COLO829 (cell line): ENCODE measurements at places on chromosomes 4 and X.
A peak's percentile ranks its signal among the peaks of the same experiment; 100 is the strongest.

- DNase-seq = no peak
Observed at GRCh38 chr4:6198768-6199421, 1.5 kb downstream of the JAKMIP1 start.

DNA sequence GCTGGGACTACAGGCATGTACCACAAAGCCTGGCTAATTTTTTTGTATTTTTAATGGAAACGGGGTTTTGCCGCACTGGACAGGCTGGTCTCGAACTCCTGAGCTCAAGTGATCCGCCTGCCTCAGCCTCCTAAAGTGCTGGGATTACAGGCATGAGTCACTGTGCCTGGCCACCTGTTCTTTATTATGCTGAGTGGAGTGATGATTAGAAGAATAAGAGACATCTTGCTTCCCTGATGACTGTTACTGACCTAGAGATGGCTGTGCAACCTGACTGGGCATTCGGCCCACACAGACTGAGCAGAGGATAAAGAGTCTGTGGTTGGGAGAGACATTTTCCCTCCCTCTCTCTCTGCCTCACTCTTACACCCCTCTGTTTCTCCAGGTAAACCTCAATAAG, 56.7 kb downstream of the SPINK2 start:
- DNase-seq = no peak

GRCh38 chr4:6332042-6332668, 62.5 kb downstream of the WFS1 start:
- peak; percentile 19 for DNase-seq

GRCh38 chr4:72951147-72951546, 118.4 kb downstream of the COX18 start:
- no peak for DNase-seq

DNA sequence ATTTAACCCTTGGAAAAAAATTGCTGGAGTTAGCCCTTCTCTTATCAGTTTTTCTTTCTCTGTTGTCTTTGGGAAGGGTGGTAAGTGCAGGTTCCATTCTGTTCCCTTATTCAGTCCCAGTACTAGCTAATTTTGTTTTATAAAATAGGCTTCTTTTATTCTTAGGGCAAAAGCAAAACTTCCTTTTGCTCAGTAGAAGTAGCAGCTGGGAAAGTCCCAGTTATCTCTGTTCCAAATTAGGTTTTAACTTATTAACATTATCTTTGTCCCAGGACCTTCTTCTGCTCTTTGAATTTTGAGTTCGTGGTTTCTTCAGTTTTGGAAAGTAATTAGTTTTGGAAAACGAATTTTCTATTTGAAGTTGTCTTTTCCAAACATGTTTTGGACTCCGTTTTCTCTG, 61.1 kb downstream of the BANK1 start:
- no peak for DNase-seq

DNA sequence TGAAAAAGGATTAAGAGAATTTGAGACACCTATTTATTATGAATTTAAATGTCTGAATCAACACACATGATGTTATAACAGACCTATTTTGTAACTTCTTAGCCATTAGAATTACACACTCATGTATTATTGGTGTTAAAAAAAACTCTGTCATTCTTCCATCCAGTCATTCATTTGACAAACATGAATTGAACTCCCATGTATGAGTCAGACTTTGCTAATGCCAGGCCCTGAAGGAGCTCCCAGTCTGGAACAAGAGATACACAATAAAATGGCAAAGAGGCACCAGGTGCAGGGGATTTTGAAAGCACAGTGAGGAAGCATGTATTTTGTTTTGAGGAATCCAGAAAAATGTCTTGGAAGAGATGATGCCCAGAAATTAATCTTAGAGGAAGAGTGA, 87.7 kb upstream of the EFHC2 start:
- DNase-seq = peak; percentile 42

- DNase-seq = no peak
Observed at GRCh38 chr4:26613237-26613636, 29.4 kb downstream of the TBC1D19 start.

DNA sequence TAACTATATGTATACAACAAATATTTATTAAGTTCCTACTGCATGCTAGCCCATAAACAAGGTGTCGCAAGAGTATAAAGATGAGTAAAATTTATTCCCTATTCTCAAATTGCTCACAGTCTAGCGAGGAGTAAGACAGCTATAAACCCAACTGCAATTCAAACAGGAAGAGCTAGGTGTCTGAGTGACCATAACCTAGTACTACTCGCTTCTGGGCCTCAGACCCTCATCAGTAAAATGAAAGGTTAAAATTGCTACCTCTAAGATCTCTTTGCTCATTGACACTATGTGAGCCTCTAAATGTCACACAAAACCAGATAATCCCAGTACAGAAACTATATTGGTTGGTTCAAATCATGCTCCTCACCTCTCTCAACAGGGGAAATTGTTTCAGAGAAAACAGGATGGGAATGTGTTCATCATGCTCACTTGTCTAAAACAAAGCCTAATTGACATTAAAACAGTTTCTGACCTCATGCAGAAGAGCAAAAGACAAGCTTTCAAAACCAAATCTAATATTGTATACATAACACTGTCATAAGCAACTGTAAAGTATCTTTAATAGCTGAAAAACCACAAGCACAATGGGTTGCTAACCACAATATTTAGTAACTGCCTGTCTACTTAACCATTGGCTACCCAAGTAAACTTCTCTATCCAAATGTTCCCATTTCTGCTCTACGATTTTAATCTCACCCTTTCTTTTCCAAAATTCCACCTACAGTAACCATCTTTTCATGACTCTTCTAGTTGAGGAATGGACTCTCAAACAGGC, 264.6 kb upstream of the FMR1 start:
- DNase-seq = no peak

DNA sequence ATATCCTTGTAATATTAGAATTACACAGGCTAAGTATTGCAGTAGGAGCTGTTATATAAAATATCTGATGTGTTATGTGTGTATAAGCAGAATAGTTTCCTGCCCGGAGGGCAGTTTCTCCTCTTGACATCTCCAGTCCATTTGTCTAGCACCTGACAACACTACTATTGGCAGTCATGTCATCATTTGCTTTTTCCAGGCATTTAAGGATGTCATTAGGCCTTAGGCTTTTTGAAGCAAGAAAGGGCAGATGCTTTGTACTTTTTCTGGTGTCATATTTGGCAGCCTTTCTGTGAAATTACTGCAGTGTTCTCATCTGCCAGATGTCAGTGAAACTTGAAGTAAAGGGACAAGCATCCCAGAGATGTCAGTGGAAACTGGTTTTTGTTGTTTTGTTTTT, 2017.6 kb upstream of the IGFBP7 start:
- no peak for DNase-seq
